ENCODE measurements at places on chromosomes 7 and 10.
A peak's percentile ranks its signal among the peaks of the same experiment; 100 is the strongest.

GRCh38 chr7:20053334-20054104, 163.7 kb downstream of the MACC1 start:
- no peak for DNase-seq

GRCh38 chr10:48474765-48475365, 130.0 kb downstream of the ARHGAP22 start:
- no peak for DNase-seq

- DNase-seq, result no peak
Measured at GRCh38 chr10:16141499-16141898, 281.2 kb upstream of the MINDY3 start.

DNA sequence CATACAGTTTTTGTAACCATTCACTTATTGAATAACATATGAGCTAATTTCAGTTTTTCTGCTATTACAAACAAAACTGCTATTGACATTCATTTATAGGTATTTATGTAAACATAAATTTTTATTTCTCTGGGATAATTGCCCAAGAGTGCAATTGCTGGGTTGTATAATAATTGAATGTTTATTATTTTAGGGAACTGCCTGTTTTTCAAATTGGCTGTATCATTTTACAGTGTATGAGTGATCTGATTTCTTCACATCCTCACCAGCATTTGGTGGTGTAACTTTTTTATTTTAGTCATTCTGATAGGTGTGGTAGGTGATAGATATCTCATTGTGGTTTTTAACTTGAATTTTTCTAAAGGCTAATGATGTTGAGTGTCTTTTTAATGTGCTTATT, 26.4 kb downstream of the KIF11 start:
- no peak for DNase-seq

- DNase-seq, result no peak
Measured at GRCh38 chr10:71232089-71232998, 20.0 kb downstream of the UNC5B start.

- DNase-seq, result no peak
Measured at GRCh38 chr7:22445140-22445743, 54.7 kb downstream of the STEAP1B start.

DNA sequence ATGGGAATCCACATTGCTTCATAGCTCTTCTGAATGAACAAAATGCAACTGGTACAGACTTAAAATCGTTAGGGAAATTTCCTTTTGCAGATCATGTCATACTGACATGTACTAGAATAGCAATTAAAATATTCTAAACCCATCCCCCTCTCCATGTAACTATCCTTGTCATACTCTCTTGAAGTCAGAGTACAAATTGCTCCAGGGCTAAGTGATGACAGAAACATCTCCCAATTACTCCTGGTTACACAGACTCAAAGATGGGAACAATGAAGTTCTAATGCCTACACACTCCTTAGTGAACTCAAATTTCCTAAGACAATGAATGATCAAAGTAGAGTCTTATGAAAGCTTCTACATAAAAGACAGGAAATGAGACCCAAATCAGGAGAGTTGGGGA, 87.2 kb downstream of the PDE1C start:
- DNase-seq, result no peak

- no peak for DNase-seq
Measured at GRCh38 chr10:133253361-133253955, 15.8 kb downstream of the VENTX start.

DNA sequence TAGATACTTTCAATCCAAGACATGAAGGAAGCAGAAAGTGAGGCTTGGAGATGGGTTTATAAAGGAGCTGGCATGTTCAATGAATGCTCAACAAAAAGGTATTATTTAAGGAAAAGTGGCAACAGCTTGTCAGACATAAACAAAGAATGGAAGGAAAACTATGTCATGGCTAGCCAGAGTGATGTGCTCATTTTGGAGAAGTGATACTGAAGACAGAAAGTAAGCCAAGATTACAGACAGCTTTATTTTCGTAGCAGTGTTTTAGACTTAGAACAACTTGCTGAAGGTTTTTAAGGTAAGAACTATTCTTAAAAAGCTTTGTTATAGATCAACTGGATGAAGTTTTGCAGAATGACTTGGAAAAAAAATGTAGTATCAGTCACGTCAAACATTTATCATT, 160.5 kb upstream of the FERD3L start:
- no peak for DNase-seq

DNA sequence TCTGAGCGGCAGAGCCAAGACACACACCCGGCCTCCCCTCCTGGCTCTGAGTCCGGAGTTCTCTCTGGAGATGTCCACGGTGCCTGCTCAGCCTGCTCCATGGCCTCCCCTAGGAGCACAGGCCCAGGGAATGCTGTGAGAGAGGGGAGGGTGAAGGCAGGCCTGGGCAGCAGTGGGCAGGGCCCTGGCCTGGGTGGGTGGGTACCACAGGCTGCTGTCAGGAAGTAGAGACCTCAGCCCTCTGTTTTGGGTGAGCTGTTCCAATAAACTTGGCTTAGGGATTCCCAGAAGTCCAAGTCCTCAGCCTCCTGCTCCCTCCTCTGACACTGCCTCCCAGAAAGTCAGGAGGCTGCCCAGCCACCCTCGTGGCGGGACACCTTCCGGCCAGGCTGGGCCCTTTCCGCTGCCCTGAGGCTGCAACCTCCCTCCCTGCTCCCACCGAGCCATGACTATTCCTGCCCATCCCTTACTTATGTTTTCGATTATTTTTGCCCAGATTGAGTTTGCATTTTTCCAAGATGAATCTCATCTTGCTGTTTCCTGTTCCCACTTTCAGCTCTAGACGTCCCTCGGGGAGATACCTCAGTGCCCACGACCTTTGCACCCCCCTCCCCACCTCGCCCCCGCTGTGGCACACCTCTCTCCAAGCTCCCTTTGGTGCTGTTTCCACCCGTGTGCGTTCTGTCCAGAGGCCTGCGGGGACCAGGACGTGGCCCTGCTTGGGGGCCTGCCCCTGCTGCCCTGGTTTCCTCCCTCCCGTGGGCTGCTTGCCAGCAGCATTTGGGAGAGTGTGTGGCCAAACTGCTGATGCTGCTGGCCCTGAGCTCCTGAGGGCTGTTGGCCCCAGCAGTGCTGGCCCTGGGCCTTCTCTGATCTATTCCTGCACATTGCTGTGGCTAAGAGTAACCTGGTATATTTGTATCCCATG, 5.8 kb upstream of the POLM start:
- DNase-seq, result no peak

DNA sequence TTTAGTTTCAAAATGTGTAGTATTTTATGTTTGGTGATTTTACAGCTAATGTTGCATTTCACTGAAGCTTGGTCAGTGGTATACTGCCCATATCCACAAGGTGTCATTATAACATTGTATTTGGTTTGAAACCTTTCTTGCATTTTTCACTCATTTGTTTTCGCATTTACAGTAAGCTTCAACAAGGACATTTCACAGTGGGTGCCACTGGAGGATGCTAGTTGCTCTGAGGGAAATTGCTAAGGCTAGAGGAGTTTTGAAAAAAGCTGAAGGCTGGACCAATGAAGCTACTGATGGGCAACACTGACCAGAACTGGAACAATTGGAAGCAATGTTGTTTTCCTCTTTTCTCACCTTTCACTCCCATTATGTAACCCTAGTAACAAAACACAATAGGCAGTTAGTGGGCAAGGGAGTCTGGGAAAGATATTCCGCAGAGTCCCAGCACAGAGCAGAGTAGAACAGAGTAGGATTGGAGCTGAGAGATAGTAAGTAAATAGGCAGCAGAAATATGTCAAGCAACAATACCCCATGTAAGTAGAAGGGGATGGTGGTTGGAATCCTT, 23.6 kb upstream of the SRI start:
- no peak for DNase-seq

DNA sequence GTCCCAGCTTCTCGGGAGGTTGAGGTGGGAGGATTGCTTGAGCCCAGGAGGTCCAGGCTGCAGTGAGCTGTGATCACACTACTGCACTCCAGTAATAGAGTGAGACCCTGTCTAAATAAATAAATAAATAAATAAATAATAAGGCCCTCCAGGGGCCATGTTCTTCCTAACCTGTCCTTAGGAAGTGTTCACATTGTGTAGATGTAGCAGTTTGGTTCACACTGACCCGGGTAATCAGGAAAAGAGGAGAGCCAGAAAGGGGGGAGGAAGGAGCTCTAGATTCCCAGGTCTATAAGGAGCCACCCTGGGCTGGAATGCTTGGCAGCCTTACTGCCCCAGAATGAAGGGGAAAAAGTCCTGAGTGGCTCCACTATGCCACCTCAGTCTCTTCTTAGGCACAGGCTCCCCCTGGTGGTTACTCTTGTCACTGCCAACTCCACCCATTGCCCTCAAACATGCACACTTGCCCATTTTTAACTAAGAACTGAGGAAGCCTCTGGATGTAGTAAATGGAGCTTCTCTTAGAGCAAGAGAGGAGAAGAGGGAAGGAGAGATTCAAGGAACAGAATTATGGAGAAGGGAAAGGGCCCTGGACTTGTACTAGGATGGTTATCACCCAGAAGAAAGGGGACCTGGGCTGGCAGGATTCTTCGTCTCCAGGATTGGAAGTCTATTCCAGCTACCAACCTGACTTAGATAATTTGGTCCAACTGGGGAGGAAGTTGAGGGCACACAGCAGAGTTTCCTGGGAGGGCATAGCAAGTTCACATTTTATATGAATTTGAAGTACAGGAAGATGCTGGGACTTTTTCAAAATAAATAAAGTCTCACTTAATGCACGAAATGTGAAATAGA, 7.8 kb downstream of the HPS6 start:
- DNase-seq, result peak; percentile 60

DNA sequence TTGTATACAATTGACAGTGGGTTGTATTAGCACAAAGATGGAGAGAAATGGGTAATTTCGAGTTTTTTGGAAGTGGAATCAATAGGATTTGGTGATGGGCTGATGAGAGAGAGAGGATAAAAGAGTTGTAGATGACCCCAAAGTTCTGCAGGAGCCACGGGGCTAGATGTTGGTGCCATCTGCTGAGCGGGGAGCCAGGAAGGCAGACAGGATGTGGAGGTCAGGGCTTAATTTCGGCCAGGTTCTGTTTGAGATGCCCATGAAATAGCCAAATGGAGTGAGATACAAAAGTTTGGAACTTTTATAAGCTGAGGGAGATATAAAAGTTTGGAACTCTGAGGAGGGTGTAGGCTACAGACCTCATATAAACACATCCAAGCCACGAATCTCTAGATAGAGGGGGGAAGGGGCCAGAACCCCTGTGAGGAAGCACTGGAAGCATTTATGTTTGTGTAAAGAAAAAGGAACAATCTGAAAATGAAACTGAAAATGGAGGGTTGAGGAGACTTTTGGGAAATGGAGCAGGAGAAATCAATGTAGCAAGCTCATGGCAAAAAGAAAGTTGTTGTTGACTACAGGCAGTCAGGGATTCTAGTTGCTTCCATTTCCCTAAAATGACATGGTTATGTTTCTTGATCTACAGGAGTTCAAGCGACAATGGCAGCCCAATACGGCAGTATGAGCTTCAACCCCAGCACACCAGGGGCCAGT, 2.2 kb downstream of the GIMAP4 start:
- no peak for DNase-seq

GRCh38 chr7:4861227-4861626, 603 bp downstream of the PAPOLB start:
- DNase-seq, result no peak

DNA sequence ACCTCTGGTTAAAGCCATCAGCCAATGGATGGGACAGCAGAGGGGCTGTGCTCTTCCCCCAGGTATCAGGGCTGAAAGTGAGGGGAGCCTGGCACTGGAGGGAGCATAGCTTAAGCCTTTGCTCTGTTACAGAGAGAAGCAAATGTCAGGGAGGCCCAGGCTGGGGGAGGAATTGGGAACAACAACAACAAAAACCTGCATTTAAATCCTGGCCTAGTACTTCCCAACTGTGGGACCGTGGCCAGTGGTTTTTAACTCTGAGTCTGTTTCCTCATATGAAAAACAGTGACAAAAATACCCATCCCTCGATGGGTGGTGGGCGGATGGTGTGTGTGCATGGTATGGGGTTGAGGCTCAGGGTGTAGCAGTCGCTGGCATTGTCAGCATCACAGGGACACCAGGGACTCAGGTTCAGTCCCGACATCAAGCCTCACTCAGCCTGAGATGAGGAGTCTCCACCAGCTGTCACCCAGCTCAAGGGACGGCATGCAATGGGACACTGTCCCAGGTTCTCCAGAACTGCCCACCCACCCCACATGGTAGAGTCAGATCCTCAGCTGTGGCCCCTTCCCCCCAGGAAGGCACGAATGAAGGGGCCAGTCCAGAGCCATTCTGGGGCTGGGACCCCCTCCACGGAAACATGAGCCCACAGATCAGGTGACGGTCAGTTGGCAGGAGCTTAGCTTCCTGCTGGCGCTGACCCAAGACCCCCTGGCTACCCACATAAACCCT, 74.5 kb downstream of the AFAP1L2 start:
- no peak for DNase-seq

All from 8988T (cell line).